ENCODE measurements at places on chromosomes 2 and 18. TPM values are rescaled to one million over a fixed set of nuclear protein-coding genes. Genes with fewer than 3 reads are reported as not detected.

The RAD51AP2 gene
- total RNA-seq: not detected

DNA sequence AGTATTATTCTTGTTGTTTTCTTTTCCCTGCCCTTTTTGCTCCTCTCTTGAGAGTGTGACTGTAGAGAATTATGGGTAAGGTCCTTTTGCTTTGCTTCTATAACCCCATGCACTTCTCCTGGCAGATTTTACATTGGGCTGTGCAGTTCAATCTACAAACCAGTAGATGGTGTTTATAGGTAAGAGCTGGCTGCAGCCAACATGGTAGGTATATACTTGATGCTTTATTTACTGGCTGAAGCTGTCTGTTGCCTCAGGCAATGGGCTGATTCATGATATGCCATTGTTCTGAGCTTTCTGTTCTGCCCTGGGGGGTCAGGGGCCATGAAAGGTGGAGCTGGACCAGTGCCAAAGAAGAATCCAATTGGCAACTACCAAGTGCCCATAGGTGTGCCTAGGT lies 48.3 kb upstream of the MYL1 start:
- DNase-seq: no peak

- DNase-seq: no peak
Observed at GRCh38 chr2:25151718-25152117, 16.7 kb downstream of the POMC start.

The TMEM169 gene
- 0.21 TPM for total RNA-seq

- no peak for DNase-seq
Observed at GRCh38 chr2:100137318-100137717, 5.1 kb downstream of the AFF3 start.

DNA sequence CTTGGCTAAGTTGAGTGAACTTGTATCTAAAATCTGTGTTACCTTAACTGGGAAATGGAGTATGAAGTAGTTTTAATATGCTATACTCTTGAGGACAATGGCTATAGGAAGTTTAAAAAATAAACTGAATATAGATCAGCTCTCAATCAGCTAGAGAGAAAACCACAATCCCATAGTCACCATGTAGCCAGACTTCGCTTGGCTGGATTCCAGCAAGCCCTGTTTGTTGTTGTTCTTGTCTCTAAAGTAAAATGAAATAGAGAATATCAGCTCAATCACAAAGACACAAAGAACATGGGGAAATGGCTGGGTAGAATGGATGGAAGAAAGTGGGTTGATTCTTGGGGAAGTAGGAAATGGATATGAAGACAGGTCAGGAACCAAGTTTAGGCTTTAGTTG lies 234.9 kb downstream of the PHLPP1 start:
- no peak for DNase-seq

DNA sequence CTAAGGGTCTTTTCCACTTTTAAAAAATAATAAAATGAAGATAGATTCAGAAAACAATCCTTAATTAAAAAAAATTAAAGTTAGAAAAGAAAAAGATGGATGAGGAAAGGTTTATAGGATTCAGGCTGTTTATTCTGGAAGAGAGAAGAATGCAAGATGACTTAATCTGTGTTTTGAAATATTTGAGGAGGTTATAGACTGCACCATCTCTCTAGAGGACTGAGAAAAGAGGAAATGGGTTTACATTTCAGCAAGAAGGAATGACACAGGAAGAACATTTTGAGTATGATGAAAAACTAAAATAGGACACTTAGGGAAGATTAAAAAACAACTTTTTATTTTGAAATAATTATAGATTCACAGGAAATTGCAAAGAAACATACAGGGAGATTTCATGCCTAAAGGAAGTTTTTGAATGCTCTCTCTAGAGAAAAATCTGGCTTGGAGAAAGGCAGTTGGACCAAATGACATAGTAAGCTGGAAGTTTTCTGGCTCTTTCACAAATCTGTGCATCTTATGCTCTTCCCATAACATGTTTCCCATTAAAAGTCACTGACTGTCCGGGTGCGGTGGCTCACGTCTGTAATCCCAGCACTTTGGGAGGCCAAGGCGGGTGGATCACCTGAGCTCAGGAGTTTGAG lies 75.0 kb downstream of the CERS6 start:
- no peak for DNase-seq

The MROH2A gene
- total RNA-seq: 9.3 TPM

GRCh38 chr2:160203422-160203821 lies 3.4 kb upstream of the ITGB6 start:
- no peak for DNase-seq

DNA sequence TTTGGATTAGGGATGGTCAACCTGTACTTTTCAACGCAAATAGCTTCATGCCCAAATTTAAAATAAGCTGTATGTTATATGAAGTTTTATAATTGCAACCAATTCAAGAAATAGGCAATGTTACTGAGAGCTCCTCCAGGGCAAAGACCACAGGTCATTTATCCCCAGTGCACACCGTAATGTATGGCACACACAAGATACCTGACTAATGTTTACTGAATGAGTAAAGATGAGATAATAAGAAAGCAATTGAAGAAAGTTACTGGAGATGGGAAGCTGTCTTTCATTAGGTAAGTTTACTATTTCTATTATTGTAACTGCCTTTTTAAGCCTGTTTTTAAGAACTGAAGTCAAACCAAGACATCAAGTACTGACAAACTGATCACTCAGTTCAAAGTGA lies 184.5 kb upstream of the VRK2 start:
- DNase-seq: no peak

GRCh38 chr2:112958428-112959108 lies 19.2 kb upstream of the IL36G start:
- peak; percentile 50 for DNase-seq

DNA sequence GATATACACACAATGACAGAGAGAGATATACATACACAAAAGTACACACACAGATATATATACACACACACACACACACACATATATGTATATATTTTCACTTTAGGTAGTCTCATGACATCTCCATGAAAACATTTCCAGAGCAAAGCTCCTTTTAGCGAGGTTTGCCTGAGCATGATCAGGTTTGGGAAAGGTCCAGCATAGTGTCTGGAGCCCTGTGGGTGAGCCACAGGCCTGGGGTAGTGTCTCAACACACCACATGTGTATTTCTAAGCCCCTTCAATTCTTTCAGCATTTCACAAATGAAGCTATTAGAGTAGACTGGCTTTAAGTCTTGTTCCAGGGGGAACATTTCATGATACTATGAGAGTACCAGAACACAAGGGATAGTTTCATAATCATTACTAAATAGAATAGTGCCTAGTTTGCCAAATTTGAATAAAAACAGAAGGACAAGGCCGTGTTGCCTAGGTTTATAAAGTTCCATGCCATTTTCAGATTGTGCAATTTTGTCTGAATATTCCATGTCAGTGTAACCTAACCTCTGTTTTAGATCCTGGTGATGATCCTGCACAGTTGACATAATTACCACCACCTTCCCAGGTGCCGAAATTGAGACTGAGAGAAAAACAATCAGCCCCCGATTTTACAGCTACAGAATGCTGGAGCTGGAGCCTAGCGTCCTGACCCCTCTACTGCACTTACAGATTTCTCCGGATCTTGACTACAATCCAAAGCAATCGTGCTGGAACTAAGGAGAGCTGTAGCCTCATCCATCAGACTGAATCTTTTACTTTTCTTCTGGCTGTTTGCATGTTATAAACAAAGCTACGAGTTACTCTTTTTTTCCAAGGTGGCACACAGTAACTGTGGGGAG lies 332.7 kb downstream of the CYRIA start:
- no peak for DNase-seq

DNA sequence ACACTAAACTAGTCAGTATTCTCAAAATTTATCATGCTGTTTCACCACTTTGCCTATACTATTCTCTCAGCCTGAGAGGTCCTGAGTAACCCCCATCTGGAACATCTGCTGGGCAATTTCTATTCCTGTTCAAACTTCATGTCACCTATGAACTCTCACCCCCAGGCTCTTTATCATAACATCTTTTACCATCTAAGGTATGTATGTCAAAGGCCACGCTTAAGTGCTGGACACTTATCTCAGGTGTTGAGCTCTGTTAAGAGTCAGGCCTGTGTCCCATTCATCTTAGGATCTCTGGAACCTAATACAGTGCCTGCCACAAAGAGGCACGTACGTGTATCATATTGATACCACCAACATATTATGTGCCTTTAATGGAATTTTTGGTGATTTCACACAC lies 4.9 kb downstream of the AAK1 start:
- DNase-seq: no peak

DNA sequence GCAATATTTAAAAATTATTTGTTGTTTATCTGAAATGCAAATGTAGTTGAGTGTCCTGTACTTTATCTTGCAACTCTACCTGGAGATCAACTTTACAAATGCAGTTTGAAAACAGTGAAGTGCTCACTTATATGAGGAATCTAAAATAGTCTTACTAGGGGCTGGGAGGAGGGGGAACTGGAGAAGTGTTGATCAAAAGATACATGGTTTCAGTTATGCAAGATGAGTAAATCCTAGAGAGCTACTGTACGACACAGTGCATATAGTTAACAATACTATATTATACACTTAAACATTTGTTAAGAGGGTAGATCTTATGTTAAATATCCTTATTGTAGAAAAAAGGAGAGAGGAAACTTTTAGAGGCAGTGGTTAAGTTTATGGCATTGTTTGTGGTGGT lies 241.9 kb downstream of the BCL11A start:
- no peak for DNase-seq

The VAMP5 gene
- total RNA-seq: 32.8 TPM

DNA sequence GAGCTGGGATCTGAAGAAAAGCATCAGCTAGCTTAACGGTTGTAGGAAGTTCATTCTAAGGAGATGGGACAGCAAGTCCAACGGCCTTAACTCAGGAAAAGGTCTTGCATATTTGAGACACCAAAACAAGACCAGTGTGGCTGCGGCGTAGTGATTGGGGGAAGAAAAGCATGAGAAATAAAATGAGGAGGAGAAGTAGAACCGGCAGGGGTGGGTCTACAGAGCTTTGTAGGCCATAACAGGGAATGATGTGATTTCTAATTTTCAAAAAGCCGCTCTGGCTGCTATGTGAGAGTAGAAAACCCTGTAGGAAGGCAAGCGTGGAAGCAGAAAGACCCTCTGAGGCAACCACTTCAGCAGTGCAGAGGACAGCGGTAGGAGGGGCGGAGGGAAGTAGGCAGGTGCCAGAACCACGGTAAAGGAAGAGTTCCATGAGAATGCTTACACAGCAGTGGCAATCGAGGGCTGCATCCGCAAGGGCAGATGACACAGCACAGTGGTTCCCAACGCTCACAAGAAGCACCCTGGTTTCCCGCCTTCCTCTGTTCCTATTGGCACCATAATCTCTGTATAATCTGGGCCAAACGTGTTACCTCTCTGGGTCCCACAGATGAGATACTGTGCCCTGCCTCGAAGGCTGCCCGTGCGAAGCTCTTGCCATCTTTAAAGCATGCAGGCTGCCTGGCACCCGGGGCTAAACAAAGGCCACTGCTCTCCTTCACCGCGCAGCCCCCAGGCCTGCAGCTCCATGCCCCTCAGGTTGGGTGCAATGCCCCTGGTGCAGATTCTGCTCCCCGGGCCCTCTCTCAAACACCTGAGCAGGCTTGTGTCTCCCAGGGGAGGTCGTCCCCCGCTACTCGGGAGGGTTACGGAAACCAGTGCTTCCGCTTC lies 795 bp downstream of the ANKRD39 start:
- DNase-seq: peak; percentile 44

The TDRD15 gene
- total RNA-seq: 0.10 TPM

DNA sequence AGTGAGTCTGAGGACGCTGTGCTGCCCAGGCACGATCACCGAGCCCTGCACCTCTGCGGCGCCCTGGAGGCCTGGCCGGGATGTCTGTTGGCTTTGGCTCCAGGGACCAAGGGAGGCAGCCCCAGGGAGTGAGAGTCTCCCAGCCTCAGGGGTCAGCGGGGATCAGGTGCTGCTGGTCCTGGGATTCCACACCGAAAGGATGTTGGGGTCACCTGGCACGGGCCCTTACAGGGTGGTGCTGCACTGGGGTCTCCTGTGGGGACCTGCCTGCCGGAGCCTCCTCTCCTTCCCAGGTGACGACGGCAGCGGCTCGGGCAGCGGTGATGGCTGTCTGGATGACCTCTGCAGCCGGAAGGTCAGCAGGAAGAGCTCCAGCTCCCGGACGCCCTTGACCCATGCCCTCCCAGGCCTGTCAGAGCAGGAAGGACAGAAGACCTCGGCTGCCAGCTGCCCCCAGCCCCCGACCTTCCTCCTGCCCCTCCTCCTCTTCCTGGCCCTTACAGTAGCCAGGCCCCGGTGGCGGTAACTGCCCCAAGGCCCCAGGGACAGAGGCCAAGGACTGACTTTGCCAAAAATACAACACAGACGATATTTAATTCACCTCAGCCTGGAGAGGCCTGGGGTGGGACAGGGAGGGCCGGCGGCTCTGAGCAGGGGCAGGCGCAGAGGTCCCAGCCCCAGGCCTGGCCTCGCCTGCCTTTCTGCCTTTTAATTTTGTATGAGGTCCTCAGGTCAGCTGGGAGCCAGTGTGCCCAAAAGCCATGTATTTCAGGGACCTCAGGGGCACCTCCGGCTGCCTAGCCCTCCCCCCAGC lies 30.5 kb downstream of the GPC1 start:
- no peak for DNase-seq

- peak; percentile 56 for DNase-seq
Observed at GRCh38 chr2:18976168-18976961, 382.1 kb downstream of the OSR1 start.

- no peak for DNase-seq
Observed at GRCh38 chr2:203886661-203887151, 19.1 kb downstream of the CTLA4 start.

The SRD5A2 gene
- total RNA-seq: 0.65 TPM

The OR6B2 gene
- not detected for total RNA-seq

Data from ureter (tissue), 1 donor.